ENCODE measurements at places on chromosomes 4 and X.

DNA sequence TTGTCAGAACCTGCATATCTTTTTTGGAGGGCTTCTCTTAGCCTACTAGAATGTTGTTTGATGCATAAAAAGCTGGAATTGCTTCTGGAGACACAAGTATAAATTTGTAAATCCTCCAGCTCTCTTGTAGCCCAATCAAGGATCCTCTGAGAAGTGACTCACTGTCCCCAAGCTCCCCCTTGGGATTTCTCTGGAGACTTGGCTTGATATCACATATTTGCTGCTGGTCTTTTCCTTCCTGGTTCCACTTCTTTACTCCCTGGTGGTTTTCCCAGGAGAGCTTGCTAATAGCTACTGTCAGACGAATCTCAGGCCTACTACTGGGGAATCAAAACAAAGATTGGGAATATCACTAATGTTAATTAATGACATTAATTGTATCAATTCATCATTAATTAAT, 173.1 kb downstream of the STK32B start:
- DNase-seq = no peak

- no peak for DNase-seq
Observed at GRCh38 chrX:107842715-107843400, 17.2 kb downstream of the MID2 start.

GRCh38 chr4:18366892-18367291, 345.3 kb upstream of the LCORL start:
- DNase-seq = no peak

DNA sequence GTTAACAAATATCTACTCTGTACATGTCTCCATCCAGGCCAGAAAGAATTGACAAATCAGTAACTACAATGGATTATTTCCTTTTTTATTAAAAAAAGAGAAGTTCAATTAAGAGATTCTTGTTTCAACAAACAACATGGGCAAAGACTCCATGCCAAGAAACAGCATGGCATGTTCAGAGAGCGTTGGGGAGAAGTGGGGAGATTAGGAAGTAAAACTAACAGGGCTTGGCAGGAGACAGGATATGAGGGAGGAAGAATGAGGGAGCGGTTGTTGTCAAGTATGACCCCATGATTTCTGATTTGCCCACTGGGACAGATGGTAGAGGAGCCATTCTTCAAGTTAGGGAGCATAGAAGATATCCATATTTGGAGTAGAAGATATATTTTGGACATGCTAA, 128.4 kb downstream of the RNF150 start:
- no peak for DNase-seq

- DNase-seq = no peak
Observed at GRCh38 chr4:59247032-59247431, 1953.1 kb upstream of the ADGRL3 start.
